ENCODE measurements at places on chromosomes 16 and 17. TPM values are rescaled to one million over a fixed set of nuclear protein-coding genes. Genes with fewer than 3 reads are reported as not detected.

The PRSS27 gene
- 1.2 TPM for total RNA-seq

The ADAP2 gene
- 4.3 TPM for total RNA-seq

The KRT16 gene
- not detected for total RNA-seq

The TNK1 gene
- 0.66 TPM for total RNA-seq

The SSTR5 gene
- total RNA-seq, result not detected

The CDH1 gene
- under 0.01 TPM for total RNA-seq

The GRIN2A gene
- under 0.01 TPM for total RNA-seq

The KIF18B gene
- under 0.01 TPM for total RNA-seq

The NOMO2 gene
- total RNA-seq, result 88.9 TPM

The ZACN gene
- total RNA-seq, result not detected

The CCL17 gene
- total RNA-seq, result not detected

The PRSS21 gene
- 0.17 TPM for total RNA-seq

The KATNIP gene
- 16.9 TPM for total RNA-seq

The SPATA22 gene
- total RNA-seq, result 0.17 TPM

The IL17C gene
- not detected for total RNA-seq

The PPL gene
- total RNA-seq, result 50.5 TPM

The SMTNL2 gene
- total RNA-seq, result 1.5 TPM

The ADORA2B gene
- total RNA-seq, result 10.5 TPM

The MPV17L gene
- total RNA-seq, result 0.66 TPM

The USP43 gene
- under 0.01 TPM for total RNA-seq

The KRT14 gene
- total RNA-seq, result not detected

The CDRT4 gene
- total RNA-seq, result 0.77 TPM

The ATP6V0D1 gene
- 68.1 TPM for total RNA-seq

The ZFPM1 gene
- 2.1 TPM for total RNA-seq

The LIMD2 gene
- 3.3 TPM for total RNA-seq

The FOXN1 gene
- total RNA-seq, result not detected

The KLHL10 gene
- 0.33 TPM for total RNA-seq

The PRCD gene
- total RNA-seq, result 4.3 TPM

The G6PC1 gene
- total RNA-seq, result not detected

The GPR179 gene
- total RNA-seq, result under 0.01 TPM

The MYH11 gene
- total RNA-seq, result 28.8 TPM

The CARD14 gene
- 0.17 TPM for total RNA-seq

The TBC1D3E gene
- total RNA-seq, result not detected

The OR3A3 gene
- total RNA-seq, result not detected

The CCL2 gene
- 42.9 TPM for total RNA-seq

The ALOX15 gene
- not detected for total RNA-seq

Data from fibroblast of lung (primary cell).